Stimulated activated CD4-positive, alpha-beta T cell treated with anti-CD3 and anti-CD28 coated beads, Interleukin-4, amount 100 ng/mL, for 4 hours (primary cell): ENCODE measurements at places on chromosomes 6 and 20.
A peak's percentile ranks its signal among the peaks of the same experiment; 100 is the strongest.

DNA sequence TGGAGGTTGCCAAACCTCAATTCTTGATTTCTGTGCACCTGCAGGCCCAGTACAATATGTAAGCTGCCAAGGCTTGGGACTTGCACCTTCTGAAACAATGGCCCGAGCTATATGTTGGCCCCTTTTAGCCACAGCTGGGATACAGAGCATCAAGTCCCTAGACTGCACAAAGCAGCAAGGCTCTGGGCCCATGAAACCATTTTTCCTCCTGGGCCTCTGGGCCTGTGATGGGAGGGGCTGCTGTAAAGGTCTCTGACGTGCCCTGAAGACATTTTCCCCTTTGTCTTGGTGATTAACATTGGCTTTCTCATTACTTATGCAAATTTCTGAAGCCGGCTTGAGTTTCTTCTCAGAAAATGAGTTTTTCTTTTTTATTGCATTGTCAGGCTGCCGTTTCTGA is 40.5 kb upstream of the SLC35F1 start:
- no peak for DNase-seq

DNA sequence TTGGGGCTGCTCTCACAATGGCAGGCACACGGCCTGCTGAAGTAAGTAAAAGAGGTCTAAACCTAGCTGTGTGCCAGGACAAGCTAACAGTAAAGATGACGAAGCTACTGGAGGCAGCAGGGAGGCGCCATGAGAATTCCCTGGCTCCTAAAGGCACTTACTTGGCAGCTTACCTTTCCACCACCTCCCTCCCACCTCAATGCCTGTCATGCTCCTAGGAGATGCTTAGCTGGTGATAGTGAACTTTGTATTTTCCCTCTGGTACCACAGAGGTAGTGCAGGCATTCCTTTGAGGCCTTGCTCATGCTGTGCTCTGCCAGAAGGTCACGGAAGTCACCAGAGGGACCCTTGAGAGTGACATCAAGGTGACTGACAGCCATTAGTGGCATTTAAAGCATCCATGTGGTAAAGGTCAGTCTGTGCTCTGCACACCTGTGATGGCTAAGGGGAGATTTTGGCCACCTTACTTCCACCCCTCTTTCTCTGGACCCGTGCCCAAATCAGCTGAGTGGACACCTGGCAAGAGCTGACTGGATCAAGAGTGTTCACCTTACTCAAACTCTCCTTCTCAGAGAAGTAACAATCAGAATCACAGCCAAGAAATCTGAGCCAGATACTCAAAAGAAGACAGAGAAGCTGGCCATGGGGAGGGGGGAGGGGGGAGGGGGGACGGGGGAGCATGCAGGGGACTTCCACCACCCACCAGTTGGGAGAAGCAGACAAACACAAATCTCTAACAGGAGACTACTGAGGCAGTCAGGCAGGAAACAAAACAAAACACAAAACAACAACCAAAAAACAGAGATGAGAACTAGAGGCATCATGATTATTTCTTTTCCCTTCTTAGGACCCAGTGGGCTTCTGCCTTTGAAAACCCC is 2.9 kb downstream of the FKBP1A start:
- no peak for DNase-seq

GRCh38 chr6:109265530-109265929 is 116.7 kb downstream of the CD164 start:
- DNase-seq: no peak

- DNase-seq: no peak
These were observed 15.8 kb downstream of the HDDC2 start for GRCh38 chr6:125285936-125286335.

GRCh38 chr6:113115196-113115595 is 741.9 kb upstream of the MARCKS start:
- DNase-seq: no peak

DNA sequence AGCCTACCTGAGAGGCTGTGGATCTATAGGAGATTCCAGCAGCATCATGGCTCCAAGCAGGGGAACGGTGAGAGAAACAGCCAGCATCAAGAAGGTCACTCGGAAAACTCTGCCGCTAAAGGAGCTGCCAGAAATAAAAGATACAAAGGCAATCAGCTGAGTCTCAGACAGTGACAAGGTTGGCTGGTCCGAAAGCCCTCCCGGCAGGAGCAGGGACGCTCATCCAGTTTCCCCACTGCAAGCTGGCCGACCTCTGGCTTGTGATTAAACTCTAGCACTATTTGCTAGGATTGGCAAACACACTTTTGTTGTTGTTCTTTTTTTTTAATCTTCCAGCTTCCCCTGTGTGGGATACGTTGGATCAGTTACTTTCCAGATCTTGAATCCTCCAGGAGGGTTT is 8.7 kb downstream of the APMAP start:
- DNase-seq: no peak

GRCh38 chr6:32664827-32665362 is 1.6 kb downstream of the HLA-DQB1 start:
- peak; percentile 33 for DNase-seq

- DNase-seq: no peak
These were observed 127.5 kb downstream of the CDKAL1 start for GRCh38 chr6:20661721-20662120.

GRCh38 chr6:82467338-82467737 is 103.7 kb downstream of the TPBG start:
- DNase-seq: no peak

GRCh38 chr20:39751557-39752137 is 789.5 kb downstream of the DHX35 start:
- DNase-seq: no peak

GRCh38 chr6:86152546-86152945 is 509.9 kb upstream of the SYNCRIP start:
- DNase-seq: no peak

DNA sequence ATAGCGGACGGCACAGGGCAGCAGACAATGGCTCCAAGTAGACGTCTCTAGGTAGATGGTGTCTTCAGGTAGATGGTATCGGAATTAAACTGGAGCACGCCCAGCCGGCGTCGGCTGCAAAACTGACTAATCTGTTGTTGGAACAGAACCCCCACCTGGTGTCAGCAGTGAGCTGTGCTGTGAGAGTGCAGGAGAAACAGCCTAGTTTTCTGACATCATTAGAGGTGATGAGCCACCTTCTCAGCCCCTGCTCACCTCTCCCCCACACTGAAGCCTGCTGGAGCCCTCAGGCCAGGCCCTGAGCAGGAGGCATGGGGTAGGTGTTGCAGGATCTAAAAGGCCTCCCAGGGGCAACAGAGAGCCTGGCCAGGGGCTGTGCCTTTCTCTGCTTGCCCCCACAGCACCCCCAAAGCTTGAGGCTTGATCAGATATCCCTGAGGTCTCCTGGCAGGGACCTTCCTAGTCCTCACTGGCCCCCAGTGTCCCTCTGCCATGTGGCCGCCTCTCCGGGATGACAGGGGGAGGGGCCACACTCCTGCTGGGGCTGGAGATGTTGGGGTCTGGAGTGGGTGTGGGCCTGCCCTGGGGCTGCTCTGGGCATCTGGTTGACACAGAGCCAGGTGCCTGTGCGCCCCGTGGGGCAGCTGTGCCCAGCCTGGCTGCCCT is 6.9 kb upstream of the HELZ2 start:
- DNase-seq: peak; percentile 81

GRCh38 chr6:143505111-143505510 is 6.4 kb downstream of the FUCA2 start:
- DNase-seq: no peak

DNA sequence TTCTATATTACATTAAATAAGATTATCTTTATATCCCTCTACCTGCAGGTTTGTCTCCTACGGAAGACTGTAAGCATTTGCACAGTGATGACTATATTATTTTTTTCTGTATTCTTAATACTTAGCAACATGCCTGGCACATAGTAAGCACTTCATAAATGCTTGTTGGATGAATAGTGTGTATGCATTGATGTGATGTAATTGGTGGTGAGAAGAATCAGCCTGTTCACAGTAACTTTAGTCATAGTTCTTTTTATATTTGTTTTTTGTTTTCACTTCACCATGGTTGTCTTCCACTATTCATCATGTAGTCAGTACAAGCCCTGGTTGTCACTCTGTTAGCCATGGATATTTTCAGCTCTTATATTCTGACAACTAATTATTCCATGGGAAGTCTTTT is 184.0 kb upstream of the FLRT3 start:
- DNase-seq: no peak
